ENCODE measurements at places on chromosomes 7 and 10. TPM values are rescaled to one million over a fixed set of nuclear protein-coding genes. Genes with fewer than 3 reads are reported as not detected.

DNA sequence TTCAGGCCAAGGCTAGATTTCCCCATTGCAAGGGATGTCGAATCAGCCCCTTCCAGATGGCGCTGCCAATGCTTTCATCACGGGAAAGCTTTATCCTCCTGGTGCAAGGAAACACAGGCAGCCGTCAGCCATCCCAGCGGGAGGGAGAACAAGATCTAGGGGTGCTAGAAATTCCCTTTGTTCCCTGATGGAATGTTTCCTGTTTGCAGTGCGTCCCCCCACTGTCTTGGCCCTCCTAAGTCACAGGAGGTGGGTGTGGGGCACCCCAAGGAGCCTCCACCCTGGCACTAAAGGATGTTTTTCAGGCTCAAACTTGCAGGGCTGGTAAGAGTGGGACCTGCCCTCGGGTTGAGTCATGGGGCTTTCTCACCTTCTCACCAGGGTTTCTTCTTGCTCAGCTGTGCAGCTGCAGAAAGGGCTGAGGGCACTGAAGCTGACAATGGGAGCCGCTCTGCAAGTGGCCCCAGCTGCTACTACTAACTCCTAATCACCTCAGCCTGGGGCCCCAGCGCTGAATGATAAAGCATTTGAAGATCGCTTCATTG, 103.6 kb downstream of the PRPF18 start:
- DNase-seq: peak; percentile 63

DNA sequence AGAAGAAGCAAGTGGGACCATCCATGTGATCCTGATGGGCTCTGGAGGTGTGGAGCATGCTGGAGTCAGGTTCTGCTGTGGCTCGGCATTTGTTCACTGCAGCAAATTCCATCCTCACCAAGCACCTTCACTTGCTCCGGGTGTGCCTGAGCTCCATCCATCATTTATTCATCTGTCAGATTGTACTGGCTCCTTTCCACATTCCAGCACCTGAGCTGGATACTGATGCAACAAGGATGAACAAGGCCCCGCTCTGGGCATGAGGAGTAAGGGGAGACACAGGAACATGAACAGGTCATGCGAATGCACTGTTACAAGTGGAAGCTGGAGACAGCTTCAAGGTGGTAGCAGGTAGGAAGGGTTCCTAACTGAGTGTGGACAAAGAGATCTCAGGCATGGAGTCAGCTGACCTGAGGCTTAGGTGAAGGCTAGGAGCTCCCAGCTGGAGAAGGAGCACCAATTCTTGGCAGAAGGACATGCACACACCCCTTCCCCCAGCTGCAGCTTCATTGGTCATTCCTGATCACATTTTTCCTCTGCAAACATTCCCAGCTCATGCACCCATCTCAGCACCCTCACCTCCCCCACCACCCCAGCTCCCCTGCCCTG, 133.7 kb upstream of the ZMIZ1 start:
- DNase-seq: no peak

GRCh38 chr10:28684986-28685580, 7.8 kb downstream of the BAMBI start:
- DNase-seq: no peak

DNA sequence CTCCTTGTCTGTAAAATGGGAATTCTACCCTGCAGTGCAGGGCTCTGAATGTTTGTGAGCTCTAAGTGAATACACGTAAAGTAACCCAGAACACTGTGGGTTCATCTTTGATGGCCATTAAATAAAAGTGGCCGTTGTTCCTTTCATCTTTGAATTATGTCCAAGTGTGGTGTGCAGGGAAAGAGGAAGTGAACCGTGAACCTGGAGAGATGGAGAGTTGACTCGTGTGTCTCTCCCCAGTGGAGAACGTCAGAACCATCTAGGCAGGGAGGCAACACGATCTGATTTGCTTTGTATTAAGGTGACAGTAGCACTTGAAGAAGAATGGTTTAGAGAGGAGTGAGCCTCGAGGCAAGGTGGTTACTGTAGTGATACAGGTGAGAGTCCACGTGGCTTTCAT, 93.5 kb upstream of the GJD4 start:
- DNase-seq: no peak

- no peak for DNase-seq
Observed at GRCh38 chr10:517241-517830, 172.1 kb downstream of the DIP2C start.

GRCh38 chr7:84157171-84157570, 37.4 kb downstream of the SEMA3A start:
- DNase-seq: no peak

DNA sequence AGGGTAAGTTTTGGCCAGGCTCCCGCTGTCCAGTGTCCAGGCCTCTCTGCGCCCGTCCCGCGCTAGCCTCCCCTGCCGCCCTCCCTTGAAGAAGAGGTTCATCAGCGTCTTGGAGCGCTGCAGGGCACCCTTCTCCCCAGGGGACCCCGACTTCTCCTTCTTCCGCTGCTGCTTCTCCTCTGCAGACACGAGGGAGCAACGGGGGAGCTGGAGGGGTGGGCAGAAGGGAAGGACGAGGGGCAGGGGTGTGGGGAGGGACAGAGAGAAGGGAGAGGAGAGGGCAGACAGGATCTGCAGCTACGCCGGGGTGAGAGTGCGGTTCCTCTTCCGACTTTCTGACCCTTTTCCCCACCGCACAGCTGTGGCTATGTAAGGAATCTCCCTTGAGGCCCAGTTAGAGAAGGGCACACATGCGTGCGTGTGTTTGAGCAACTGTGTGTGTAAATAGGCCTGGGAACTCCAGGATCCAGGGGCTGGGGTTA, 12.8 kb downstream of the PDZD7 start:
- peak; percentile 49 for DNase-seq

DNA sequence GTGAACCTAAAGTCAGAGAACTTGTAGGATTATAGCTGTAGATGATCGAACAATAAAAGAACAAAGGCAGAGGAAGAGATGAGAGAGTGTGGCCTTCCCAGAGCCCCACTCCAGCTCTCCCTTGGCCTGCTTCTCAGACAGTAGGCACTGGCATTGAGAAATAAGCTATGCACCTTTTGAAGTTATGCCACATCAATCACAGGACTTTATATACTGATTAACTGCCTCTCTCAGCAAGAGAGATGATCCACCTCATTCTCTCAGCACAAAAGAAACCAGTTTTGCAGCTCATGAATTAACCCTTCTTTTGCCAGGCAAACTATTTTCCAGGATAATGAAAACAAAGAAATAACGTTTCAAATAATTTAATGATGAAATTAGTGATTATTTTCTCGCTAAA, 22.0 kb upstream of the CTTNBP2 start:
- no peak for DNase-seq

GRCh38 chr10:120634659-120635058, 177.6 kb downstream of the PLPP4 start:
- DNase-seq: peak; percentile 56

DNA sequence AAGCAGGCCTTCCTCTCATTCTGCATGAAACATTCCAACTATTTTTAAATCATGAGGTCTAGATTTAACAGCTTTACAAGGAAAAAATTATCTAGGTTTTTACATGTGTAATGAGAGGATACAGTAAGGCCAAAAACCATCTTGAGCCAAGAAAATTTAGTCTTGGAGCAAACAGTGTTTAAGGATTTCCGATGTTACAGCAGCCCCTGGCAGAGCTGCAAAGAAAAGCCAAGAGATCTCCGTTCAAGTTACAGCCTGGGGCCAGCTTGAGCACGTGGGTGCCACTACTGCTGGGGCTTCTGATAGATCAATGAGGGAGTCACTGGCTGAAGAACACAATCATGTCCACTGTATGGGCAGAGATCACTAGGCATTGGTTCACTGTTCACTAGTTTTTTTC, 156.2 kb downstream of the EVX1 start:
- DNase-seq: no peak

The OPALIN gene
- not detected for total RNA-seq

- DNase-seq: peak; percentile 43
Observed at GRCh38 chr10:101215397-101216206, 13.7 kb downstream of the LBX1 start.

The SEPTIN14 gene
- not detected for total RNA-seq

DNA sequence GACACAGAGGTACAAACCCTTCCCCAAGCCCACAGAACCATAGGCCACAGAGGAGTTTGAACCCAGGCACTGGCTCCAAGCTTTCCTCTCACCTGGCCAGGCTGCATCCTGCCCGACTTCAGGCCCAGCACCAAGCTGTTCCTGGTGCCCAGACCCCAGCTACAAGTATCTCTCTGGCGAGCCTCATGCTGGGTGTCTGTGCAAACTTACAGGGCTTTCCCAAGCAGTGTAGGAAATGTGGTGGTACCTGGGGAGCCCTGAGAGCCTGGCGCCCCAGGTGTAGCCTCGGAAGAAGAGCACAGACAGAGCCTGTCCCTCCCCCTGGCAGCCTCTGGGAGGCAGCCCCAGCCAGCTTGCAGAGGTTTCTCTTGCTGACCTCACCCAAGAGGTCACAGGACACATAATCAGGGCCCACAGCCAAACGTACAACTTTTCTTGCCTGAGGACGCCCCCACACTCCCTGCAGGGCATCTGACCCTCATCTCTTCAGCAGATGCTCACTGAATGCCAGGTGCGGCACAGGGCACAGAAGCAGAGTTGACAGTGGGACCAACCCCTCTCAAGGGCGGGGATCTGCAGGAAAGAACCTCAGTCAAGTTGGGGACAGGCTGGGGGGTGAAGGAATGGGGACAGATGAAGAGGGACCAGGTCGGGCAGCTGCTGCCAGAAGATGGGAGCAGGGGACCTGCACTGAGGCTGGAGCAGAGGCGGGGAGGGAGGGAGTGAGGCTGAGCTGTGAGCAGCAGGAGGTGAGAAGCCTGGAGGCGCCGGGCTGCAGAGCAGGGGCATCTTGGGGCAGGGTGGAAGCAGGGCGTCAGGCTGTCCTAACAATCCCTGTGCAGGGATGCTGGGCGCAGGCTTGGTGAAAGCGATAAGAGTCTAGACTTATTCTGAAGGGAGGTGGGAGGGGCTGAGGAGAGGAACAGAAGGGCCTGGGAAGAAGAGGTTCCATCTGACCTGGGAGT, 16.3 kb upstream of the MYL7 start:
- peak; percentile 21 for DNase-seq

The TMEM270 gene
- total RNA-seq: not detected

DNA sequence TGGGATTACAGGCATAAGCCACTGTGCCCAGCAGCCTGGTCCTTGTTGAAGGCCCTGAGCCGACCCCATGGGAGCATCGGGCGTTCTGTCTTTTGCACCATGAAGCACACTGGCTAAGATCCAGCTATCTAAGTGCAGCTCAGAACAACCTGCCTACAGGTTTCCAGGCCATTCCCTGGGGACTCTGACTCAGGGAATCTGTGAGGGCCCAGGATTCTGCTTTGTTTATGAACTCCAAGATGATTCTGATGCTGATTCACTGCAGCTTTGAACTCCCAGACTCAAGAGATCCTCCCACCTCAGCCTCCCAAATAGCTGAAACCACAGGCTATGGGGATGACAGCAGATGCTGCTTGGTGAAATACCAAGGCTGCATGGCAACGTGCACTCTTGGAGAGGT, 30.2 kb downstream of the NPTX2 start:
- DNase-seq: no peak

The GDF2 gene
- 0.19 TPM for total RNA-seq

GRCh38 chr10:102344067-102344466, 51.4 kb upstream of the NFKB2 start:
- no peak for DNase-seq

The GATA3 gene
- not detected for total RNA-seq

- peak; percentile 36 for DNase-seq
Observed at GRCh38 chr7:152674860-152675758, 832 bp downstream of the XRCC2 start.

- DNase-seq: no peak
Observed at GRCh38 chr10:119616882-119617570, 20.3 kb upstream of the TIAL1 start.

The MMP21 gene
- total RNA-seq: not detected

DNA sequence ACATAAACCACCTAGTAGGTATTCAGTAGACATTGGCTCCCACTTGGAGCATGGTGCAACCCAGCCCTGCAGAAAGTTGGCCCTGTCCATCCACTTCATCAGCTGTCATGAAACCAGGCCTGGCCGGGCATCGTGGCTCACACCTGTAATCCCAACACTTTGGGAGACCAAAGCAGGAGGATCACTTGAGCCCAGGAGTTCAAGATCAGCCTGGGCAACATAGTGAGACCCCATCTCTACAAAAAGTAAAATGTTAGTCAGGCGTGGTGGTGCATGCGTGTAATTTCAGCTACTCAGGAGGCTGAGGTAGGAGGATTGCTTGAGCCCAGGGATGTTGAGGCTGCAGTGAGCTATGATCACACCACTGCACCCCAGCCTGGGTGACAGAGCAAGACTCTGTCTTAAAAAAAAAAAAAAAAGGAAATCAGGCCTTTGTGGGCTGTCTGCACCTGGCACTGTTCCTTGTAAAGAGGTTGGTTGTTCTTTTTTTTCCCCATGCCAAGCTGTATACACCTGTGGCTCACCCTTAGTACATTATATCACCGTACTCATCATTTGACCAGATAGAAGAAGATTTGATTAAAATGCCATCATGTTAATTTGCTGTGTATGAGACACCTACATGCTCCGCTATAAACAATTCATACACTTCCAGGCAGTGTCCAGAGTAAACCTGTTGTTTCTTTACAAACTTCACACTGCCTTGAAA, 45.4 kb upstream of the GRID1 start:
- no peak for DNase-seq

DNA sequence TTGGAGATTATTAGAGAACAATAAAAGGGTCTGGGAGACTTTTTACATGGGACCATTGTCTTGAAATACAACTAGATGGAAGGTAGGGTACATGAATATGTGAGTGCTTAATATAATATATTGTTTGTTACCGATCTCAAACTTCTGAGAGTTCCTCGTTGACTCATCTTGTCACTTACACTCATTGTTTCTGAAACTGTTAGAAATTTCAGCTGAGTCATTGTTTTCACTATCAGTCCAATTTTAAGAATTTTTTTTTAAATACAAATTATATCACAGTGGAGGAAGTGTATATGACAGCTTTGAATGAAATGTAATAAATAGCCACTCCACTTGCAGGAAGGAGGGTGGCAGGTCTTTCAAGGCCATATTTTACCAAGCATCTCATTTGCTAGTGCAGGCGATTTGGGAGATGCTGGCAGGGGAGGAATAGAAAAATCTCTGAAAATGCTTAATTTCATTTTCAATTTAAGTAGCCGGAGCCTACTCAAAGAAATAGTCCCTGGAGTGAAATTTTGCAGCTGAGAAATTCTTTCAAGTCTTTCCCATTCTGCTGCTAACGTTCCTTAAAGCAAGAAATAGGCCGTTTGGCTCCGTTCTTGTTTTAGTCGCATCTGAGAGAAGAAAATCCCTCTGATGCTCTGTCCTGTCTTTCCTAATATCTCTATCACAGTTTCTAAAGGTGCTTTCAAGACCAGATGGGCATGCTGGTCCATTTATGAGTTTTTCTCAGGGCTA, 1404.2 kb upstream of the CELF2 start:
- DNase-seq: no peak

The CACNB2 gene
- total RNA-seq: 3.4 TPM

The PRSS2 gene
- total RNA-seq: not detected

The MRPS17 gene
- total RNA-seq: 9.8 TPM

GRCh38 chr10:93494494-93494893, 1.9 kb upstream of the CEP55 start:
- DNase-seq: no peak

The TMEM130 gene
- total RNA-seq: 1.0 TPM

The ECHS1 gene
- 91.9 TPM for total RNA-seq

Data from neural progenitor cell (in vitro differentiated cells).